SW480 (cell line): ENCODE measurements at places on chromosomes 7 and 10.
A peak's percentile ranks its signal among the peaks of the same experiment; 100 is the strongest.

GRCh38 chr7:91692800-91693199, 187.7 kb downstream of the MTERF1 start:
- DNase-seq: no peak

- no peak for DNase-seq
Observed at GRCh38 chr10:8705415-8705814, 650.9 kb downstream of the GATA3 start.

- DNase-seq: no peak
Observed at GRCh38 chr10:36612436-36612835, 513.0 kb upstream of the ANKRD30A start.

DNA sequence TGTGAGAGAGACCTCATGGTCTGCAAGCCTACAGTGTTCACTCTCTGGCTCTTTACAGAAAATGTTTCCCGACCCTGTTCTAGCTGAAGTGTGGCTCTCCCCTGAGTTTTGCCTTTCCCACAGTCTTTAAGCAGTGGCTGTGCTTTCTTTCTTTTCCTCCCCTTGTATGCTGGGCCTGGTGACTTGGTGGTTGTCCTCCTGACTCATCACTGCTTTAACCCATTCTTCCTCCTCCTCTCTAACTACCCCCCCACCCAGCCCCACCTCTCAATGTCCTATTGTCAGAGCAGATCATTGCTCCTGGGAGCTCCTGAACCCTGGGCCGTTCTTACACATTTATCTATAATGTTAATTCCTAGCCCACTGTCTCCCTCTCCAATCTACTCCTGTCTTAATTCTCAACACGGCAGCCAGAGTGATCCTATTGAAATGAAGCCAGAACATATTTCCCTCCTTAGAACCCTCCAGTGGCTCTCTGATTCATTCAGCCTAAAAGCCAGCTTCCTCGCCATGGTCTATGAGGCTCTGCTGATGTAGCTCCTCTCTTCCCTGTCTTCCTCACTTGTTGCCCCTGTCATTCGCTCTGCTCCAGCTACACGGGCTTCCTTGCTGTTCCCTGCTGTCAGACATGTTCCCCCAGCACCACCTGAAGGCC, 55.0 kb downstream of the DENND11 start:
- no peak for DNase-seq

- DNase-seq: no peak
Observed at GRCh38 chr7:158108646-158109293, 478.9 kb downstream of the PTPRN2 start.

DNA sequence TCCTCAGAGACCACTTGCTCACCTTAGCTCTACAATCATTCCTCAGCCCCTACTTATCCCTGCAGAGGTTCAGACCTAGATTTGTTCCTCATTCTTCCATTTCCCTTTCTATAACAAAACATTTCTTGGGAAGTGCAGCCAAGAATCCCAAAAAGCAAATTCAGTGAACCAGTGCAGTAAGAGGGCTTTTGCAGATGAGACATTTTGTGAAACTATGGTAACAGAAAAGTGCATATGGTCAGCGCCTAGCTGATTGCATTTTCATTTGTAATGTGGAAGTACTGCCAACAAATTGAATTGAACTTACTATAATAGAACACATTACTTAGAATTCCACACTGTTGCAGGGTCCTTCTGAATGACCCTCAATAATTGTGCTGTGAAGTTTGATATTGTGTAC, 18.6 kb downstream of the AGMO start:
- no peak for DNase-seq

GRCh38 chr10:81961451-81962184, 86.6 kb downstream of the NRG3 start:
- no peak for DNase-seq

DNA sequence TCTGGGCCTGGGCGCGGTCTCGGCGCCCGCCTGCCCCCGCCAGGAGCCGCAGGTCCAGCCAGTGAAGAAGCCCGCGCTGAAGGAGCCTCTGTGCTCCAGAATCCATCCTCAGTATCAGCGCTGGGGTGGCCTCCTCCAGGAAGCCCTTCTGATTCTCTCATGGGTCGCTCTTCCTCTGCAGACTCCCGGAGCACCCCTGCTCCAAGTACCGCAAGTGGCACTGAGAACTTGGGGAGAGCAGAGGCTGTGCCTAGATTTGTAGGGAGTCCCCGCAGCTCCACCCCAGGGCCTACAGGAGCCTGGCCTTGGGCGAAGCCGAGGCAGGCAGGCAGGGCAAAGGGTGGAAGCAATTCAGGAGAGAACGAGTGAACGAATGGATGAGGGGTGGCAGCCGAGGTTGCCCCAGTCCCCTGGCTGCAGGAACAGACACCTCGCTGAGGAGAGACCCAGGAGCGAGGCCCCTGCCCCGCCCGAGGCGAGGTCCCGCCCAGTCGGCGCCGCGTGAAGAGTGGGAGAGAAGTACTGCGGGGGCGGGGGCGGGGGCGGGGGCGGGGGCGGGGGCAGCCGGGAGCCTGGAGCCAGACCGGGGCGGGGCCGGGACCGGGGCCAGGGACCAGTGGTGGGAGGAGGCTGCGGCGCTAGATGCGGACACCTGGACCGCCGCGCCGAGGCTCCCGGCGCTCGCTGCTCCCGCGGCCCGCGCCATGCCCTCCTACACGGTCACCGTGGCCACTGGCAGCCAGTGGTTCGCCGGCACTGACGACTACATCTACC, at the start of gene ALOX5:
ALOX5 (plus strand) TSS at position 641 of the 774 bp plus-strand sequence; CDS start at position 705, 64 bp downstream.
- DNase-seq: peak; percentile 37

GRCh38 chr7:33563651-33564050, 341.7 kb upstream of the BMPER start:
- no peak for DNase-seq

DNA sequence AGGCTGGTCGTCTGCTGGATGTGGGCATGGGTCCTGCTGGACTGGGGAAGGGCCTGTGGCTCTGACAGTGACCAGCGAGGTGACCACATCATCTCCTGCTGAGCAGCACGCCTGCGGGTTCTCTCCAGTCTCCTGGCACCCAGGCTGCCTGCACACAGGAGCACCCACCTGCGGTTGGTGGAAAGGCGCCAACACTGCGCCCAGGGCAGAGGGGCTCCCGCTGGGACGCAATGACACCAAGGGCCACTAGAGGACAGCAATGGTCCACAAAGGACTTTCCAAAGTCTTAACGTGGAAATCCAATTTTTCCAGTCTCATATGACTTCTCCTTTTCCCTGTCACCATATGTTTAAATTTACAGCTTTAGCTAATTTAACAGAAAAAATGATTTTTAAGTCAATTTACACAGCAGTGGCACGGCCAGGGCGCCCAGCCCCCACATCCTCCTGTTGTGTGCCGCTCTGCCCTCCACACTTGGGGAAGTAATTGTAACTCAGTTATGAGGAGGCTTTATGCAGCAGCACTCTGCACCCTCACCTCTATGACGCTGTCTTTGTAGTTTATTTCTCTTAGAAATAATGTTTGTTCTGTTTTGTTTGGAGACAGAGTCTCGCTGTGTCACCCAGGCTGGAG, 38.1 kb downstream of the CFAP46 start:
- DNase-seq: peak; percentile 26

- no peak for DNase-seq
Observed at GRCh38 chr7:5278766-5279165, 4.0 kb upstream of the SLC29A4 start.

DNA sequence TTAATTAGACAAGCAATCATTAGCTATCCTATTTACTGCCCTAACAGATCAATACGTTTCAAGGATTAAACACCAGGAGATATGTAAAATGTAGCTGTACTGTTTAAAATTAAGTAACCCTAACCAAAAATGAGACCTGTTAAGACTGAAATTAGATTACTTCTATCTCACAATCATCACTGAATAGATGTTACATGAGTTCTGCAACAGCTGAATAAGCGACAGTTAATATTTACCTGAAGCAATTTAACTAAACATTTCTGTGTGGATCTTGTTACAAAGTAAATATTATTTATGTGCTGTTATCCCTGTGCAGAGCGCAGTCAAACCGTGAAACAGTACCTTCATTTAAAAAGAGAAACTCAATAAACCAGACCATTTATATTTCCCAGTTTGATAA, 122.5 kb downstream of the RELN start:
- no peak for DNase-seq

DNA sequence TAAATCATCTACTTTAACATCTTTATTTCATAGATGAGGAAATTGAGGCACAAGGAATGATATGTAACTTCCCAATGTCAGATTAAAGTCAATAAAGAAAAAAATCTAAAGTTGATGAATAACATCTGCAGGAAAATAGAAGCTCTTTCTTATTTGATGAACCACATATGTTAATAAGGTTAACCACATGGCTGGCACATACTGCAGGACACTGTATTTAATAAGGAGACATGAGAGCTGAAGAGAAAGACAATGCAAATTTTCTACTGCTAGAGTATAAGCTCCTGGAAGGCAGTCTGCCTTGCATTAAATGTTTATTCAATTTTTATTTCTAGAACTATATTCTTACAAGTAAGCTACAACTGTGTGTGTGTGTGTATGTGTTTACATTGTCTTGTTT, 4.4 kb downstream of the RAB11FIP2 start:
- peak; percentile 70 for DNase-seq

DNA sequence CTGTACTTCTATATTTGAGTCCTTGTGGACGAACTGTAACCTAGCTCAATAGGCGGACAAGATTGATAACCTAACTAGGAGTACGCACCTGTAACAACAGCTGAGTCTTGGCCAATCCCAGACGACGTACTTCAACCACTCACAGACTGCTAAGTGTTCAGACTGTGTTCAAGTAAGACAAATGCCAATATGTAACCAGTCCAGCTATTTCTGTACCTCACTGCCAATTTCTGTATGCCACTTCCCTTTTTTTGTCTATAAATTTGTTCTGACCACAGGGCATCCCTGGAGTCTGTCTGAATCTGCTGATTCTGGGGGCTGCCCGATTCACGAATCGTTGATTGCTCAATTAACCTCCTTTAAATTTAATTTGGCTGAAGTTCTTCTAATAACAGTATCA, 32.2 kb downstream of the HACD1 start:
- DNase-seq: no peak

DNA sequence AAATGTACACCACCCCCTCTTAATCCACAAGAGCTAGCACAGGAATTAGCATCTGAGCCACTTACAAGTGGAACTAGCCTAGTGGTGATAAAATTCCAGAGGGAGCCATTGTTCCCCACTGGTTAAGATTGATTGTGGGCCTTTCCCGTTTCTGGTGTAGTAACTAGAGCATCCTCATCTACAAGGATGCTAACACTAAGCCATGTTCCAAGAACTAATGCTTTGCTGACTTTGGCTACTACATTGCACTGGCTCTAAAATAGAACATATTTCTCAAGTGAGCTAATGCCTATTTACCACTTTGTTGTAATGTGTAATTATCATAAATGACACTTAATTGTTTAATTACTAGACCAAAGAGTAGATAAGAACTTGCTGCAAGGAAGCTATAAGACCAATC, 143.7 kb downstream of the FZD1 start:
- no peak for DNase-seq

DNA sequence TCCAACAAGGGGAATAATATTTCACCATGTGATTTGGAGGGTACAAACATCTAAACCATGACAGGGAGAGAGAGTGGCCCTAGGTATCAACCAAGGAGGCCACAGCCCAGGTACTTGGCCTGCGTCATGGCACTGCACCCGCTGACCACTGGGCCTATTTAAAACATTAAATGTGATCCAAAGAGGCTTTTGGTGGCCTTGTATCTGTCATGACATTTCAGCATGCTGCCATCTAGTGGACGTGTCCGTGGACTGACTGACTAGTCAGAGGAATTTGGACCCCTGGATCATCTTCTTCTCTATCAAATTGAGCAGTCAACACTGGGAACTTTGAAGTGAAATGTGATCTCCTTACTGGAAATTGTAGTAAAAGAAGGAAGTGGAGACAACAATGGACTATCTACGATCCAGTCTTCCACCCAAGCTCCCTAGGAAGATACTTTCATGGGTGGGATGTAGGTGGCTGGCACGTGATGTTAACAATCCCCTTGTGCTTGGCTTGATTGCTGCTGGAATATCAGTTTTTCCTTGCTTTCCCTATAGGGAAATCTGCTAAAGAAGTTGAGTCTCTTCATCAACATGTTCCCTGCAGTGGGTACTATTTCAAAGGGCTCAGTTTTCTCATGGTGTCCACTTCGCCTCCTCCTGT, 24.6 kb upstream of the ITGA8 start:
- peak; percentile 55 for DNase-seq

DNA sequence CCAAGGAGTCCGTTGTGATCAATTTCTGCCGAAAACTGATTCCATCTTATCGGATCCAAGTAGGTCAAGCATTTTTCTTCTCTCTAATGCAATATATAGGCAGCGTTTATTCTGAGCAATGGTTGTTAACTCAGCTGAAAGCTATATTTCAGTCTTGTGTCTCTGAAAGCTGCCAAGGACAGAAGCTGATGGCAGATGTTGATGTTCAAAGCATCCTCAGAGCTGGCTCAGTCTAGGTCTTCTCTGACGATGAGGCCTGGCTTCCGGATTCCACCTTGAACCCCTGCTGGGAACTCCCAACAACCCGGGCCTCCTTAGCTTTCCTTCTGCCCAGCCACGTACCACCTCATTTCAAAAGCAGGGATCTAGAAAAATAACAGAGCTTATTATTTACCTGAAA, 863.6 kb downstream of the NRG3 start:
- DNase-seq: no peak

DNA sequence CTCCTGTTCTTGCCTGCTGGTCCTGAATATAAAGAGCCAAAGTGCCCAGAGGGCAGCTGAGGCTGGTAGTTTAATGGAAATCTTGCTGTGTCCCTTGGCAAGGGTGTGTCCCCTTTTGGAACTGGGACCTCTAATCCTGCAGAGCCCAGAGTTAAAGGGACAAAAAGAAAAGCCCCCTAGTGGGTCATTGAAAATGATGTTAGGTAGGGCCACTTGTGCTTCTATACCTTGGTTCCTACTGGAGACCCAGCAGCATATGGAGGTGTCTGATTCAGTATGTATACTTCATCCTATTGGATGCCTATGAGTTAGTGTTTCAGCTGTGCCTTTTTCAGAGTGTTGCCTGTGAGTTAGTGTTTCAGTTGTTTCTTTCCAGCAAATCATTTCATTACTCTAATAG, 30.5 kb downstream of the TFAM start:
- DNase-seq: no peak

GRCh38 chr7:124030964-124031363, 1.9 kb downstream of the TMEM229A start:
- no peak for DNase-seq

DNA sequence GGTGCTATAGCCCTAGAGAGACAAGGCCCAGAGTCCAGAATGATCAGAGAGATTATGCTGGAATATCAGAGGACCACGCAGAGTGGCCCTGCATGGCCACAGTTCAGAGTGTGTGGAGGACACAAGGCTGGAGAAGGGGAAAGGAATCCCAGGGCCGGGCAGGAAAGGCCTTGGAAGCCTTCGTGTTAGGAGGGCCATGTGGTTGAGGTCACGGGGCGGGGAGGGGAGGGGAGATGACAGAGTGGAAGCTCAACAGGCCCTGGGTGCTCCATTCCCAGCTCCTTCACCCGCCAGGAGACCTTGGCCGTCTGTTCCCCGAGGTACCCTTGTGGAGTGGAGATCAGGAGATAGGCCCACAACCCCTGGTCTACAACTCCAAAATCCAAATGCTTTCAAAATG, 13.2 kb upstream of the EN2 start:
- DNase-seq: no peak

GRCh38 chr10:3325954-3326750, 153.6 kb upstream of the PITRM1 start:
- DNase-seq: peak; percentile 1

- DNase-seq: no peak
Observed at GRCh38 chr10:30368065-30368718, 19.1 kb upstream of the MTPAP start.
